ENCODE measurements at places on chromosomes 16 and 17. TPM values are rescaled to one million over a fixed set of nuclear protein-coding genes. Genes with fewer than 3 reads are reported as not detected.

The FCSK gene
- 6.1 TPM for total RNA-seq

The HID1 gene
- not detected for total RNA-seq

The PIPOX gene
- not detected for total RNA-seq

The UTS2R gene
- not detected for total RNA-seq

The HES7 gene
- total RNA-seq, result not detected

The HYDIN gene
- total RNA-seq, result not detected

The TBC1D3C gene
- not detected for total RNA-seq

The PRRT2 gene
- total RNA-seq, result 4.0 TPM

The IL17C gene
- total RNA-seq, result not detected

The SLC43A2 gene
- total RNA-seq, result 9.1 TPM

The SLC52A1 gene
- not detected for total RNA-seq

The CDH5 gene
- not detected for total RNA-seq

DNA sequence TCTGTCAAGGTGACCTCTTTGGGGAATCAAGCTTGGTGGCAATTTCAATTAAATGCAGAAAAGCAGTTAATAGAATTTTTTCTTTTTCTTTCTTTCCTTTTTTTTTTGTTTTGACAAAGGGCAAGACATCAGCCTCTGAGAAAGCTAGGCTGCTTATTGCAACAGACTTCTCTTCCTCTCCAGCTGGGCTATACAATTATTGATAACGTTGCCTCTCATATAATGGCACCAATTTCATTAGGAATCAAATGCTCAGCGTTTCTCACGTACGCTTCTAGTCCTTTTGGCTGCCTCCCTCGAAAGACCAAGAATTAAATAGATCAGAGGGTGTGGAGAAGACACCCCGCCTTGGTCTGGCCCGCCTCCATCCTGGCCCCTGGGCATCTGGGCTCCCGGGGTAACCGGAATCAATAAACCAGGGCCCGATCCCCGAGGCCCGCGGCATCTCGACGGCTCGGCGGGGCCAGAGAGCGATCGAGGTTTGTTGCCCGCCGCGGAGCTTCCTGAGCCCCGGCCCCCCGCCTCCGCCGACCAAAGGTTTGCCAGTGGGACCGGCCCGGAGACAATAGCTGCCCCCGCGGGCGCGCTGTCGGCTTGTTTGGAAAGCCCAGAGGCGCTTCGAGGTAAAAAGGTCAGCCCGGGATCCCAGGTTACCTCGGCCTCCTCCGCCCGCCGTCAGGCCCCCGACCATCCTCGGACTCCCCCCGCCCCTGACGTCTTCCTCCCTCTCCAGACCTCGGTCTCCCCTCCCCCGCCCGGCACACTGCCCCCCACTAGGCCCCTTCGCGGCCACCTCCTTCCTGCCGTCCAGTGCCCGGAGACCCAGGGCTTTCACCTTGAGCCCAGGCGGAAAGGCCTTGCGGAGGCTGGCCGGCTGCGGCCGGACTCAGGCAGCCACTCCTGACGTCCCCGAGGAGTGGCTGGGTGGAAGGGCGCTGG lies 3.9 kb downstream of the HOXB1 start:
- H3K4me1 ChIP-seq, result 0 out of 2 replicates have a peak, but pooled peaks cover 3% of the 10 kb centered on the region
- H3K27ac ChIP-seq, result no peak overlapping the region
- H3K36me3 ChIP-seq, result no peaks in the 10 kb centered on the region
- H3K4me3 ChIP-seq, result no peak overlapping the region
- DNase-seq, result no peak
- H3K27me3 ChIP-seq, result peaks cover 5% of the 10 kb centered on the region

GRCh38 chr16:31108794-31109558 lies 790 bp downstream of the BCKDK start:
- H3K36me3 ChIP-seq, result peaks cover 16% of the 10 kb centered on the region
- H3K27ac ChIP-seq, result no peak overlapping the region
- 0 out of 2 replicates have a peak, but pooled peaks cover 6% of the 10 kb centered on the region for H3K4me1 ChIP-seq
- H3K4me3 ChIP-seq, result peak overlapping the region; percentile 81

DNA sequence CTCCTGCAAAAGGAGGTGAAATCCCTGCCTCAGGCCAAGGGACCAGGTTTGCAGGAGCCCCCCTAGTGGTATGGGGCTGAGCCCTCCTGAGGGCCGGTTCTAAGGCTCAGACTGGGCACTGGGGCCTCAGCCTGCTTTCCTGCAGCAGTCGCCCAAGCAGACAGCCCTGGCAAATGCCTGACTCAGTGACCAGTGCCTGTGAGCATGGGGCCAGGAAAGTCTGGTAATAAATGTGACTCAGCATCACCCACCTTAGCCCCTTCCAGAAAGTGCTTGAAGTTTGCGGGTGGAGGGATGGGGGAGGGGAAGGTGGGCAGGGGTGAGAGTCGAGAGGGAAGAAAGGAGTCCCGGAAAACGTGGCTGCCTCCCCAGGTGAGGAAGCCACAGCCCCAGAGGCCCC lies 2.1 kb downstream of the MC1R start:
- H3K4me1 ChIP-seq, result peaks cover 44% of the 10 kb centered on the region
- no peak overlapping the region for H3K4me3 ChIP-seq
- DNase-seq, result peak; percentile 81

- no peak overlapping the region for H3K4me3 ChIP-seq
- no peak for DNase-seq
- H3K36me3 ChIP-seq, result 0 out of 2 replicates have a peak, but pooled peaks cover 8% of the 10 kb centered on the region
- no peaks in the 10 kb centered on the region for H3K27me3 ChIP-seq
Observed at GRCh38 chr16:27334192-27334764, 20.5 kb downstream of the IL4R start.

GRCh38 chr16:28258567-28258966 lies 33.8 kb upstream of the SBK1 start:
- no peaks in the 10 kb centered on the region for H3K4me1 ChIP-seq
- no peak overlapping the region for H3K4me3 ChIP-seq
- H3K27me3 ChIP-seq, result peaks cover 24% of the 10 kb centered on the region
- peak; percentile 40 for DNase-seq
- H3K36me3 ChIP-seq, result no peaks in the 10 kb centered on the region
- H3K27ac ChIP-seq, result no peak overlapping the region

DNA sequence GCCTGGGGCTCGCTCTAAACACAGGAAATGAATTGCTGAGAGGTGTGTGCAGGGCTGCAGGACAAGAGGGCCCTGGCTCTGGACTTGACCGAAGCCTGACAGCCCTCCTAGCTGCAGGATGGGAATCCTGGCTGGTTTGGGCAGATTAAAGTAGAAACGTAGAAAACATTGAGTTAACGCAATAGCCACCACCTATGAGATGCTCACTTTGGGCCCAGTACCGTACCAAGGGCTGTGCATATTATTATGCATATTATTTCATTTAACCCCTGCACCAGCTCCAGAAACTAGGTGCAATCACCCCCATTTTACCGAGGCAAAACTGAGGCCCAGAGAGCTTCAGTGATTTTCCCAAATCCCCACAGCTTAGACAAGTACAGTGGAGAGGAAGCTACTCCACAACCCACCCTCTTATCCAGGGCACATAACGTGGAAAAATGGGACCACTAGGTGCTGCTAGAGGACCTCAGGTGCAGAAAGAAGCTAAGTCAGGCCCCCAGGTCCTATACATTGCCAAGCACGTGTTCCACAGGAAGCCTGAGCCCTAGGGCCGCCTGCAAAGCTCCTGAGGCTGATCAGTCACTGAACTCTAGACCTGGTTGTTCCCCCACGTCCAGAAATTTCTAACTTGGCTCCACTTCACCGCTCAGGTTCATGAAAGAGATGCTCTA lies 79.2 kb downstream of the MYH11 start:
- no peaks in the 10 kb centered on the region for H3K36me3 ChIP-seq
- DNase-seq, result peak; percentile 39
- no peak overlapping the region for H3K4me3 ChIP-seq
- no peak overlapping the region for H3K27ac ChIP-seq
- no peaks in the 10 kb centered on the region for H3K4me1 ChIP-seq

DNA sequence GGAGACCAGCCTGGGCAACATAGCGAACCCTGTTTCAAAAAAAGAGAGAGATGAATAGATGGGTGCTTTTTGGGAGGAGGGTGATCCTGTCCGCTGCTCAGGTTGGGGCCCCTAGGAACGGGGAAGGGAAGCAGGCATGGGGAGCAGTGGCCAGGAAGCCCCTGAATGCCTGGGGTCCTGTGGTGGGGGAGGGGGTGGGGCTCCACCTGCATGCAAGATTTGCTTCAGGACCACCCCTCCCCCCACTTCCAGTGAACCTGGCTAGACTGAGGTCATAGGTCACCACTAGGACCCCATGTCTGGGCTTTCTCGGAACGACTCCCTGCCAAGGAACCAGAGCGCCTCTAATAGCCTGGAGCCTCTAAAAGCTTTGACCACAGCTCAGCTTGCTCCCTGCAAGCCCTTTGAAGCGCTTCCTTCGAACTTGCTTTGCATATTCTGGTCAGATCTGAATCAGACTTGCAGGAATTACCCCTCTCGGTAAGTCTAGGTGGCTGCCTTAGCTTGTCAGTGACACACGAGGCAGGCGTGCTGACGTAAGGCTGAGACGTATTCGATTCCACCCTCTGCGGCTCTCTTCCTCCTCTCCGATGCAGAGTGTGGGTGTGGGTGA lies 3.7 kb downstream of the SOCS3 start:
- peaks cover 50% of the 10 kb centered on the region for H3K4me1 ChIP-seq
- H3K27me3 ChIP-seq, result no peaks in the 10 kb centered on the region
- no peak overlapping the region for H3K4me3 ChIP-seq
- H3K27ac ChIP-seq, result peak overlapping the region; percentile 74

GRCh38 chr16:12349936-12350850 lies 373.7 kb downstream of the SNX29 start:
- no peak overlapping the region for H3K27ac ChIP-seq
- H3K4me3 ChIP-seq, result no peak overlapping the region

GRCh38 chr16:24966031-24966430 lies 49.1 kb downstream of the ARHGAP17 start:
- DNase-seq, result no peak
- H3K36me3 ChIP-seq, result peaks cover 78% of the 10 kb centered on the region
- no peaks in the 10 kb centered on the region for H3K4me1 ChIP-seq

- H3K36me3 ChIP-seq, result no peaks in the 10 kb centered on the region
- H3K27ac ChIP-seq, result no peak overlapping the region
- no peak for DNase-seq
- H3K27me3 ChIP-seq, result no peaks in the 10 kb centered on the region
Observed at GRCh38 chr16:48591976-48592375, 18.0 kb downstream of the N4BP1 start.

DNA sequence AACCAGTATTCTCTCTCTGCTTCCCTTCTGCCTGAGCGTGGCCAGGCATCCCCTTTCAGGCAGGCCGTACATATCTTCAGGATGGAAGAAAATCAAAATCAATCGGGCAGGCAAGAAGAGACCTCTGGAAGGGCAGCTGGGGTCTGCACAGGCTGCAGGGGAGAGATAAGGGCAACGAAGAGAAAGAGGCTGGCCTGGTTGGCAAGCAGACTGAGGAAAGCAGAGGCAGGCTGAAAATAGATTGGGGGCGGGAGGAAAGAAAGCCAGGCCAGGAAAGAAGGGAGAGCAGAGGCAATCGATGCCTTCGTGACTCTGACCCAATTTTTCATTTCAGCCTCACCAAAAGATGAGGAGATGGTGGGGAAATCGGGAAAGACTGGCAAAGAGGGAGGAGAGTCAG lies 18.1 kb downstream of the PIPOX start:
- no peak overlapping the region for H3K4me3 ChIP-seq
- DNase-seq, result no peak
- no peaks in the 10 kb centered on the region for H3K4me1 ChIP-seq
- no peak overlapping the region for H3K27ac ChIP-seq
- peaks cover 18% of the 10 kb centered on the region for H3K27me3 ChIP-seq

DNA sequence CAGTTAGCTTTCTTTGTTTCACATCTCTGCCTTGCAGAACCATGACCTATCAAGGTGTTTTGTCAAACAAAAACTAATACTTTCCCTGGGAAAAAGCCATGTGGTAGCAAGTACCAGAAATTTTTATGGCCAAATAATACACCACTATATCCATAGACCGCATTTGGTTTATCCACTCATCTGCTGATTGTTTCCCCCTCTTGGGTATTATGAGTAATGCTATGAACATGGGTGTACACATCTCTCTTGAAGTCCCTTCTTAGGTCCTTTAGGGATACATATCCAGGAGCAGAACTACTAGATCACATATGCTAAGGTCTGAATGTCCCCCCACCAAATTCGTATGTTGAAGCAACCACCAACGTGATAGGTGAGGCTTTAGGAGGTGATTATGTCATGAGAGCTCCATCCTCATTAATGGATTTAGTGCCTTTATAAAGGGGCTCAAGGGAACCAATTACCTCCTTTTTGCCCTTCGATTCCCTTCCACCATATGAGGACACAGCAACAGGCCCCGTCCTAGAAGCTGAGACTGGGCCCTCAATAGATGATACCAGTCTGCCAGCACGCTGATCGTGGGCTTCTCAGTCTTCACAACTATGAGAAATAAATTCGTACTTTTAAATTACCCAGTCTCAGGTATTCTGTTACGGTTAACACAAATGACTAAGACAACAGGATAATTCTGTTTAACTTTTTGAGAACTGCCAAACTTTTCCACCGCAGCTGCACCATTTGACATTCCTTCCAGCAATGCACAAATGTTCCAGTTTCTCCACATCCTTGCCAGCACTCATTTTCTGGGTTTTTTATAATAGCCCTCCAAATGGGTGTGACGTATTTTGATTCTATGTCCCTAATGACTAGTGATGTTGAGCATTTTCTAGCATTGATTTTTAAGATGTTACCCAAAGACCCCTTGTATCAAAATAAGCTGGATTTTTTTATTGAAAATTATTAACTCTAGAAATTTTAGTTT lies 30.0 kb downstream of the SIAH1 start:
- no peak overlapping the region for H3K4me3 ChIP-seq
- no peak overlapping the region for H3K27ac ChIP-seq
- DNase-seq, result no peak
- peaks cover 26% of the 10 kb centered on the region for H3K36me3 ChIP-seq

DNA sequence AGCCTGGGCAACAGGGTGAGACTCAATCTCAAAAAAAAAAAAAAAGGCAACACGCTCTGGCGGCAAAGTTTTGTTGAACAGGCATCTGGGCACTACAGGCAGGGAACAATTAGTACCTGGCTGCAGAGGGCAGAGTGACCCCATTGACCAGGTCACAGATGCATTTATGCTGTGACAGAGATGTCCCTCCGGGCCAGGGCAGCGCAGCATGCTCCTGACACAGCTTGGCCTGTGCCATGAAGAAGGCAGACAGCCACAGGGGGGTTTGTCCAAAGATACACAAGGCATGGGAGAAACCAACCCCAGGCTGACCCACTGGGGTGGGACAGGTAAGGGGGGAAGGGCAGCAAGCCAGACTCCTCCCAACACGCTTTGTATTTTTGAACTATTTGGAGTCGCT lies 7.7 kb upstream of the SRRM2 start:
- H3K4me3 ChIP-seq, result no peak overlapping the region
- DNase-seq, result no peak
- H3K36me3 ChIP-seq, result no peaks in the 10 kb centered on the region
- H3K4me1 ChIP-seq, result no peaks in the 10 kb centered on the region
- H3K27me3 ChIP-seq, result no peaks in the 10 kb centered on the region

- DNase-seq, result no peak
- no peaks in the 10 kb centered on the region for H3K27me3 ChIP-seq
- H3K4me3 ChIP-seq, result 0 out of 2 replicates have a peak overlapping the region, but pooled peaks have one; percentile 77
- peaks cover 18% of the 10 kb centered on the region for H3K4me1 ChIP-seq
Observed at GRCh38 chr17:17725011-17725751, 43.9 kb downstream of the RAI1 start.

DNA sequence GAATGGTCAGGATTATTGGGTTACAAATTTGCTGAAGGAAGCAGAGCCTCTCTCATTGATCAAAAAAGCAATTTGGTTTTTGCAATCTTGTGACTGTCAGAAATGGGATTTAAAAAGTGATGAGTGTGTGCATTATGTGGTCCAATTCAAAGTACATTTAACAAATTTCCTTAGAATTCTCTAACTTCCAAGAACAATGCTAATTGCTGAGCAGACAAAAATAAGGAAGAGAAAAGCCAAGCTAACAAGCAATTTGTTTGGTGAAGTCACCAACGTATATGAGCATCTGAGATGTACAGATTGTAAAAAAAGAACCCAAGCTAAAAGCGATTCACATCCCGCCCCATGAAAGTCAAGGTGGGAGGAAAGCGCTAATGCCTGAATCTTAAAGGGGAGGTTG lies 1643.9 kb downstream of the CDH8 start:
- no peak overlapping the region for H3K27ac ChIP-seq
- no peak for DNase-seq
- no peaks in the 10 kb centered on the region for H3K4me1 ChIP-seq
- no peaks in the 10 kb centered on the region for H3K27me3 ChIP-seq
